SK-MEL-5 (cell line): ENCODE measurements at places on chromosomes 2 and 18.
A peak's percentile ranks its signal among the peaks of the same experiment; 100 is the strongest.

GRCh38 chr2:217980036-217980435 is 22.8 kb downstream of the TNS1 start:
- DNase-seq: no peak

DNA sequence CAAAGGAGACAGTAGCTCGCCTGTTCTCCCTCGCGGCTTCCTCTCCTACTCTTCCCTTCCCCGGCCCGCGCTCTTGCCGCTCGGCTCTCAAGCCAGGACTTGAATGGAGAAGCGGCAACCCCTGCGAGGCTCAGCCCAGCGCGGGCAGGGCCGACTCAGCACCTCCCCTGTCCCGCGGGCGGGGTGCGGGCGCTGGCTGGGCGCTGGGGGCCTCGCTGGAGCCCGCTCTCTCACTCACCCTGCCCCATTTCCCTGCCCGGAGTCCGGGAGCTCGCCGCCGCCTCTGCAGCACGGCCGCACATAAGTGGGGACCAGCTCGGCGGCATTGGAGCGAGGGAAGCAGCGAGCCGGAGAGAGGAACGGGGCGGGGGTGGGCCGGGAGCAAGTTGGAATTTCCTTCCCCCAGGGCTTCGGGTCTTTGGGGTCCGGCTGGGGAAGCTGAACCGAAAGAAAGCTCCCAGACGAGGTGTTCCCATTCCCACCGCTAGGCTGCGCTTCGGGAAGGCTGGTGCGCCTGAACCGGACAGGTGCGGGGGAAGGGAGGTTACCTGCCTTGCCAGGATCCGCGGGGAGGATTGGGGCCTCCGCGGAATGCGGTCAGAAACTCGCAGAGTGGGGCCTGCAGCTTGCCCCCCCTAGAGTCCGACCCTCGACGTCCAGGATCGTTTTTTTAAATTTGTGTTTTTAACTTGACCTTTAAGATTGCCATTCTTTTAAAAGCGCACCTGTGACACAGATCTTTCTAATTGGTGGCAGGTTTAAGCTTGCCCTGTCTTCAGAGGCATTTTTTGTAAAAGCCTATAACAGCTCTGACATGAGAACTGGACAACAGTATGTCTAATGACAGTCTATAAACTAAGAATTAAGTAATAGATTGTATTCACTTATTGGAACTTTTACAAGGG is at the start of gene COBLL1:
COBLL1 (minus strand) TSS at position 105 of the 905 bp plus-strand sequence. CDS start 627 bp downstream, outside the sequence.
- peak; percentile 70 for DNase-seq

DNA sequence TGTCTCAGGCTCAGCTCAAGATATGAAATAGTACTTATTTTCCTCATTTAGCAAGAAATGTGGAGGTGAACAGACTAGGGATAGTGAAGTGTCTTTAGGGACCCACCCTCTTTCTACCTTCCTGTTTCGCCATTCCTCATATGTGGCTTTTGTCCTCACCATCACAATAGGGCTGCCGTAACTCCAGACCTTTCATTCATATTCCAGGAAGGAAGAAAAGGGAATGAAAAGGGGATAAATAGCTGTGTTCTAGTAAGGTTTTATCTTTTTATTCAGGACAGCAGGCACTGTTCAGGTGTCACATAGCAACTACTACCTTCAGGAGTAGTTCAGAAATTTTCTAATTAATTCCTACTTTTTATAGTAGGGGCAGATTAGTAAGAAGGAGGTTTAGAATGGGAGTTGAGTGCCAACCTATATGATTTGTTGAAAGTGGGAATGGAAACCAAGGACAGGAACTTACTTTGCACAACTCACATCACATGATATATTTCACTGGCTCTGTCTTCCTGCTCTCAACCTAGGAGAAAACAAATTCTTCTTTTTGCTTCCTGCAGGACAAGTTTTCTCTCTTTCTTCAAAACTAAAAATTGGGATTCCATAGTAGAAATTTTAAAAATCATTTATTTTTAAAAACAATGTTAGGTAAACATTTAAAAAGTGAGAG is 36.0 kb upstream of the HDAC4 start:
- no peak for DNase-seq

DNA sequence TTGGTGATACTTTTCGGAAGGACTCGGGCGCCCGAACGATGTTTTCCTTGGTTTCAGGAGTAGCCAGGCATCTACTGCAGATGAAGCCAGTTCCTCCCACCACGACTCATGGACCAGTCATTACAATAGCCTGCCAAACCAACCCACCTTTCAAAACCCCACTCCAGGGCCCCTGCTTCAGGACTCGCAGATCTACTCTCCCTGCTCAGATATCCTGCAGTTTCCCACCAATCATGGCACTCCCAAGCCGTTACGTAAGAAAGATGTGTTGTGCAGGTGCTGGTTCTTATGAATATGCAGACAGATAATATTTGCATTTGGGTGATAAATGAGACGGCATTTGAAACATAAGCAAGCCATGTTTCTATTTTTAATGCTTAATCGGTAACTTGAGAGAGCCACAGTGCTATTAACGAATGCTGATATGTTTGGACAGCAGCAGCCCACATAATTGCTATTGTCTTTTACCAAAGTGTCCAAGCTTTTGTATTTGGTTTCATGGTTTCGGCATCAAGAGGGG is 3.5 kb upstream of the CYS1 start:
- no peak for DNase-seq

DNA sequence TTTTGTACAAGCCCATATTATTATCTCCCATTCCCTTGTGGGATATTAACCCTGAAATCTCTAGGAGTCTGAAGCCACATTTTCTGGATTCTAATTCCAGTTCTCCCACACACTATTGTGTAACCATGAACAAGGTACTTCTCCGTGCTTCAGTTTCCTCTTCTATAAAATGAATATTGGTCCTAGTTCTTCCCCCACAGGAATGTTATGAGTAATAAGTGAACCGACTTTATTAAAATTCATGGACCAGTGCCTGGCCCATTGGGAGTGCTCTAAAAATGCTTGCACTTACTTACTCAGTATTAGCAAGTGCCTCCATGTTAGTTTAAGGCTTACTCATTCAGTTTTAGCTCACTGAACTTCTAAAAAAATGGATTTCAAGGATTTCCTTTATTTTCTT is 1.4 kb upstream of the ACMSD start:
- DNase-seq: no peak

DNA sequence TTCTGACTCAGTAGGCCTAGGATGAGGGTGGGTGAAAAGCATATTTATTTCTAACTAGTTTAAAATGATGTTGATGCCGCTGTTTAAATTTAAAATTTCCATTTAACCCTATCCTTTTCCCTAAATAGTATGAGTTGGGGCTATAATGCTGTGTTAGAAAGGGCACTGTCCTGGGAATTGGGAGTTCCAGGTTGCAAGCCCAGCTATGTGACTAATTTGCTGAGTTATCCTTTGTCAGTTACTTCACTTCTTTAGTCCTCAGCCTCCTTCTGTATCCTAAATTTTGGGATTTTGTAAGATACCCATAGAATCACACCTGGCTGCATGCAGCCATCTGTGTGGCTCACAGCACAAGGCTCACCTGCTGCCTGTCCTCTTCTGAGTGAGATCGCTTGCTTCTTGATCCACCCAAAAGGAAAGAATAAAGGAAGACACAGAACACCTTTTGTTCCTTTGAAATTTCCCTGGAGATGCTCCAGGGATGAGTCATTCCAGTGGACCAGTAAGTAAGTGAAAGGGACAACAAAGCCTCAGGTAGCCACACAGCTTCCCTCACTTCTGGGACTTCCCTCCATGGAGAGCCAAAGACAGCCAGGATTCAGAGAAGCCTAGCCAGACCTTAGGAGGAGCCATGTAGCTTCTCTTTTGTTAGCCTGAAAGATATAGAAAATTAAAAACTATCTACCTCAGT is 97.2 kb downstream of the DTNA start:
- no peak for DNase-seq

GRCh38 chr18:33677891-33678290 is 99.9 kb downstream of the ASXL3 start:
- DNase-seq: no peak
